DMS79 (cell line): ENCODE measurements at places on chromosomes 16 and 17.

DNA sequence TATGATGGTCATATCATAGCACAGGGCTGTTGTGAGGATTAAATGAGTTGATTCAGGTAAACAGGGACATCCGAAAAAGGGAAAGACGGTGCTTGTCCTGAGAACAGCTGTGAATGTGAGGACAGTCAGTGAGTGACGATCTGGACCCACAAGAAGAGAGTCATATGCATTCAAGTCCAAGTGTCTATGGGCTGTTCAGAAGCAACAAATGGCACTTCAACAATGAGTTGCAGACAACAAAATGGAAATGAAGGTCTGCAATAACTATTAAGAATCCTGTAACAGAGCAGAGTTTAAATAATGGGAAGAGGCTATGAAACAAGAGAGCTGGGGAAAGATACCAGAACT is 100.3 kb downstream of the ADCY9 start:
- DNase-seq: no peak

DNA sequence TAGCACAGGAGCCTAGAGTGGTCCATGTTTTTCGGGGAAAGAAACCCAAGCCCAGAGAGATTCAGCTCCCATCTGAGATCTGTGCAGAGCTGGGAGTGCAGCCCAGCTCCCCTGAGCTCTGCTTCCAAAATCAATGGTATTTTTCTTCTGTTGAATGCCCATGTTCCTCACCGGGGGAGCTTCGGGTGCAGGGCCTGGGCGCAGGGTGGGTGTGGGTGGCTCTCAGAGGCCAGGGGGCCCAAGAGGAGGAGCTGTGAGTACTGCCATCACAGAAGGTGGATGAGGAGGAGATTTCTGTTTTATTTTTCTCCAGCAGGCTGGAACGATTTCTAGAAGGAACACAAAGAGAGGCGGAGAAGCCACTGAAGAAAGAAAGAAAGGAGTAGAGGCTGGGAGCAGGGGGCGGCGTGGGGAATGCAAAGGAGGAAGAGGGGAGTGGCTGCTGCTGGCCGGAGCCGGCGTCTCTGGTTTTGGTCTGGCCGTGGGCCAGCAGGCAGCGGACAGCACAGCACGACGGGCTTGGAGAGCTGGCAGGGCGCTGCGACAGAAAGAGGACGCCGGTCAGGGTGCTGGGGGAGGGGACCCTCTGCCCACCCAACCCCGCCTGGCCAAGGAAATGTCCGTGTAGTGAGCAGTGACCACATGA is 76.2 kb upstream of the KSR1 start:
- no peak for DNase-seq

- no peak for DNase-seq
These were observed 1.8 kb downstream of the CDH8 start for GRCh38 chr16:62034231-62035114.

GRCh38 chr17:1083451-1084187 is 86.7 kb downstream of the TIMM22 start:
- peak; percentile 21 for DNase-seq

- DNase-seq: no peak
These were observed 477 bp downstream of the NTAN1 start for GRCh38 chr16:15055141-15056053.

- no peak for DNase-seq
These were observed 30.9 kb downstream of the ZNF778 start for GRCh38 chr16:89248196-89248982.

DNA sequence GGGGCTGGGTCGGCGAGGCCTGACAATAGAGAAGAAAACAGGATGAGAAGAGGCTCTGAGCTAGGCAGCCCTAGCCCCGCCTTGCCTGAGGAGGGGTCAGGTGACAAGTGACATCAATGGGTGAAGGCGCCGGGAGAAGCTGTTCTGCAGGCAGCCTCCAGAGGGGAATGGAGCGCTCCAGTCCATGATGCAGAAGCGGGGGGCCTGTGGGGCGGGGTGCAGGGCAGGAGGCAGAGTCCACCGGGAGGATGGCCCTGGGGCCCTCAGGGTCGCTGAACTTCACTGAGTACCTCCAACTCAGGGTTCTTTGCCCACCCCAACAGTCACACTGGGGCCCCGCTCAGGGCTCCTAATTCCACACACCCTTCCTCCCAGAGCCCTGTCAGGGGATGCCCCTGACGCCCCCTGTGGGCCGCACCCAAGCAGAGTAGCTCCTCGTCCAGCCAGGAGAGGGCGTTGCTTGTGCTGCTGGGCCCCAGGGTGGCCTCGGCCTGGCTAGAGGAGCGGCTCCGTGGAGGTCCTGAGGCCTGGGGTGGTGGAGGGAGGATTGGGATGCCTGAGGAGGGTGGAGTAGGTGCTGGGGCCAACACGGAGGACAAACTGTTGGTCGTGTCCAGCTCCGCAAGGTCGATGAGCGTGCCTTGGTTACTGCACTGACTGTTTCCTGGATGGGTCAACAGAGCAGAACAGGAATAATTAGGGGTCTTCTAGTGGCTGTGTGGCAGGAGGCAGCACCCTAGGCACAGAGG is 20.8 kb downstream of the GGA3 start:
- DNase-seq: no peak

DNA sequence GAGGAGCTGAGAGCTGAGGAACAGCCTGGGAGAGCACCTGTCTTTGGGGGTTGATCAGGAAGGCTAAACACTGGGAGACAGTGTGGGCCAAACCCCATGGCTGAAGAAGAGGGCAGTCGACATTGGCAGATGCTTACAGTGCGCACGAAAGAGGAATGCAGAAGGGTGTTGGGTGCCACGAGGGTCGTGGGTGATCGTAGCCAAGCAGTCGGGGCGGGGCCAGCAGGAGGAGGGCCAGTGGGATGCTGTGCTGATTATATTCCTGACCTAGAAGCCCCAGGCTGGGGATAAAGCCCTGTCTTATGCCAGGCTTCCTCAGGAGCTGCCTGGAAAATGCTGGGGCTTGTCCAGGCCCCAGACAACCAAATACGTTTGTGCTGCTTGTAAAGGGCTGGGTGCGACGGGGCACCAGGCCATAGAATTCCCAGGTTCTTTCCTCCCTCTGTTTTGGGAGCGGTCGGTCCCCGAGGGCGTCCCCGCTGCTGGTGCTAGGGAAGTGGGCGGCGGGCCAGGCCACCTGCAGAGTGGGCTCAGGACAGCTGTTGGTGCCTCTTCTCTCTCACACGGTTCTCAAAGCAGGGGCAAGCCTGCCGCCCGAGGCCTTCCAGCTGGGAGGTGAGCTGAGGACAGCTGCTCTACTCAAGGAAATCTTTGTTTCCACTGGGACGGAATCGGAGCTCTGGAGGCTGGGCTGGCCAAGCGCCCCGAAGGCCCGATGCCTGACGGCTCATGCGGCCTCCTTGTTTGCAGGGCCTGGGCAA is 10.0 kb downstream of the C1QTNF1 start:
- DNase-seq: peak; percentile 15

DNA sequence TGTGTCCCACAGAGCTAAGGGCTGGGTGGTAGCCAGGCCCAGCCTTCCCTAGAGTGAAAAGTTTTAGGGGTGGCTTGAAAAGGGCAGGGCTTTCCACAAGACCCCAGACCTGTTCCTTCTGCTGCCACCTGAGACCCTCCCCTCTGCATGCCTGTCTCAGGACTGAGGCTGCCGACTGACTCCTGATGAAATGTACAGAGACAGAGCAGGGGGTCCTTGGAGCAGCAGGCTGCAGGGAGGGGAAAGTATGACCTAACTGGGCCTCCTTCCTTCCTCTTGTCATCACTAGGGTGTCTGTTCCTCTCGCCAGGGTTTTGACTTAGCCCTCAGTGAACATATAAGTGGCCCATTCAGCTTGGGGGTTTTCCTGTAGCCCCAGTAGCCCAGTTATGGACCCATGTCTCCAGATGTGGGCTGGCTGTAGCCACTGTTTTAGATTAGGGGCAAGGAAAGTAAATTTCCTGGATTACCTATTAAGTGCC is 14.9 kb upstream of the NFATC3 start:
- no peak for DNase-seq

GRCh38 chr16:82533189-82533588 is 93.6 kb upstream of the CDH13 start:
- no peak for DNase-seq

GRCh38 chr16:73054813-73055482 is 7.0 kb upstream of the ZFHX3 start:
- DNase-seq: no peak

- no peak for DNase-seq
These were observed 348.3 kb downstream of the C16orf95 start for GRCh38 chr16:86968866-86969265.

DNA sequence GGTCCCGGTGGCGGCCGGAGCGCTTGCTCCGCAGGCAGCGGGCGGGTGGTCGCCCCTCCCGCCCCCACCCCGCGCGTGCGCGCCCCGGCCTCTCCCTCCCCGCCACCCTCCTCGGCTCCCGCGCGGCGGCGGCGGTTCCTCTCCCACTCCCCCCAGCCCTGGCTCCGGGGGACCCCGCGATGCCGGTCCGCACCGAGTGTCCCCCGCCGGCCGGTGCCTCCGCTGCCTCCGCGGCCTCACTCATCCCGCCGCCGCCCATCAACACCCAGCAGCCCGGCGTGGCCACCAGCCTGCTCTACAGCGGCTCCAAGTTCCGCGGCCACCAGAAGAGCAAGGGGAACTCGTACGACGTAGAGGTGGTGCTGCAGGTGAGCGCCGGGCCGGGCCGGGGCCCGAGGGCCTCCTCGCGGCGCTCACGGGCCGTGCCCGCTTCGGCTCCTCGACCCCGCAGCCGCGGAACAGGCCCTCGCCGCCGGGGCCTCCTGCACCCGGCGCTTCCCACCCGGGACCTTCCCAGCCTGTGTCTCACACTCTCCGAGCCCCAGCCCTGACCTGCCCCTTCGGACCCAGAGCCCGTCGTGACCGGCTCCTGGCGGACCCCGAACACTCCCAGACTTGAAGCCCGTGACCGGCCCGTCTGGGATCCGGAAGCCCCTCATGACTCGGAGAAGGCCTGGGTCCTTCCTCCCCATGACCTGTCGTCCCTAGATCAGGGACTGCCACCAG is 490 bp downstream of the GID4 start:
- no peak for DNase-seq

DNA sequence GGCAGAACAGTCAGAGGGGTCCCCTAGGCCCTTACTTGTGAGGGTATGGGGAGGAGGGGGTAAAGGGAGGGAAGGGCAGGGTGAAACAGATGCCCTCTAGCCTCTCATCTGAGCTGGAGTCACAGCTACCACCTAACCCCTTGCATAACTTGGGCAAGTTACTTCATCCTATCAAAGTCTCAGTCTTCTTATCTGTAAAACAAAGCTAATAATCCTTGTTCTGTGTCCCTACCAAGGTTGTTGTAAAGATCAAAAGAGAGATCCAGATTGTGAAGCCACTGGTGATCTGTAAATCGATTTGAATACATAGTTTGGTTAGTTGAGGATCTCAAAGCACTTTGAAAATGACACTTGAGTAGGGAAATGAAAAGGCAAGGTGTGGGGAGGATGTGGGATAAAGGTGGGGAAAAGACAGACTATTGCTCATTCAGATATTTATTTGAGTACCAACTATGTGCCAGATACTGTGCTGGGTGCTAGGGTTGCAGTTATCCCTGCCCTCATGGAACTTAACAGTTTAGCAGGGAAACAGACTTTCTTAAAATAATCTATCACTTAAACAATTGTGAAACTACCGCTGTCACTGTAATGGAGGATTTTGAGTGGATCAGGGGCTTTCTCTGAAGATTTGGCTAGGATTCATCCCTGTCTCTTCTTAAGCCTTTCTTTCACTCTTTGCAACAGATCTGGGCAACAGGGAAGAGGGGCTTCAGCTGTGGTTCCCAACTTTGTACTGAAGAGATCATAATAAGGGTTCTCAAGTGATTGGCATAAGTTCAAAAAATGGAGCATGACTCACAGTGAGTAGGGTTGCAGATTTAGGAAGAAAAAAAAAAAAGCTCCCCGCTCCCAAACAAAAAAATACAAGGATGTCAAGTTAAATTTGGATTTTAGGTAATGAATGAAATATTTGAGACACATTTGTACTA is 3.0 kb downstream of the HEATR9 start:
- peak; percentile 45 for DNase-seq
